ENCODE measurements at places on chromosomes 7 and 10. TPM values are rescaled to one million over a fixed set of nuclear protein-coding genes. Genes with fewer than 3 reads are reported as not detected.

DNA sequence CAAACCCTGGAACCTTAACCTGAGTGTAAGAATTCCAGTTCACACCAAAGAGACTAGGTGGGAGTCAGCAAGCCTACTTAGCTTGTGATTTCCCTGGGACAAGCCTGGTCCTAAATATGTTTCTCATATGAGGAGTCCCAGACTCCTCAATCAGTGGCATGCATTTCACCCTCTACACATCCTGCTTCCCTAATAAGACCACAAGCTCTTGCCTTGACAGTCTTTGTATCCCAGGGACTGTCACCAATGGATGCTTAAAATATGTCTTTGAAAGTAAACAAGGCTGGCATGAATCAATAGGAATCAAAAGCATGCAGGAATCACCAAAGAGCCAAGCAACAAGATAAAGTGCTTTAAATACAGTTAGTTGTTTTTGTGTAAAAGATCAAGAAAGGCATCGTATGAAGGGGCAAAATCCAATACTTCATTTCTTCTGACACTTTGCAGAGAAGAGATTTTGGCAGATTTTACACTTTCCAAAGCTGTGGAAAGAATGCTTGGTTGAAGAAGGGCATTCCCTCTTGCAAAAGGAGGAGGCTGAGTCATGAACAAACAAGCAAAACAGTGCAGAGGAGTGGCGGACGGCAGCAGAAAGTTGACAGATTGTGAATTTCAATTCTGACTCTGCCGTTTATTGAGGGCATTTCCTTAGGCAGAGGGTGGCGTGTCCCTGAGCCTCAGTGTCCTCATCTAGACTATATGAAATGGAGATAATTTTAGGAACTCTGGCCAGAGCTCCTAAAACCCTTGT lies 8.5 kb upstream of the NFE2L3 start:
- no peaks in the 10 kb centered on the region for H3K27me3 ChIP-seq
- no peak overlapping the region for H3K4me3 ChIP-seq
- no peak overlapping the region for H3K27ac ChIP-seq
- H3K4me1 ChIP-seq, result no peaks in the 10 kb centered on the region
- DNase-seq, result no peak

- no peaks in the 10 kb centered on the region for H3K27me3 ChIP-seq
- no peaks in the 10 kb centered on the region for H3K36me3 ChIP-seq
- peaks cover 7% of the 10 kb centered on the region for H3K4me1 ChIP-seq
Measured at GRCh38 chr10:89309156-89310055, 7.6 kb downstream of the IFIT2 start.

- no peak overlapping the region for H3K27ac ChIP-seq
- H3K4me3 ChIP-seq, result no peak overlapping the region
- H3K27me3 ChIP-seq, result no peaks in the 10 kb centered on the region
- no peak for DNase-seq
- no peaks in the 10 kb centered on the region for H3K36me3 ChIP-seq
- H3K4me1 ChIP-seq, result peaks cover 13% of the 10 kb centered on the region
Measured at GRCh38 chr7:73345538-73345937, 17.6 kb downstream of the FKBP6 start.

The SPDYE5 gene
- total RNA-seq, result not detected

The INSIG1 gene
- total RNA-seq, result 42.9 TPM
